ENCODE measurements at places on chromosomes 16 and 17. TPM values are rescaled to one million over a fixed set of nuclear protein-coding genes. Genes with fewer than 3 reads are reported as not detected.
A peak's percentile ranks its signal among the peaks of the same experiment; 100 is the strongest.

Gene SPATA32
- not detected for total RNA-seq

Gene EFCAB5
- 0.29 TPM for total RNA-seq

Gene RHBDF1
- 17.5 TPM for total RNA-seq

DNA sequence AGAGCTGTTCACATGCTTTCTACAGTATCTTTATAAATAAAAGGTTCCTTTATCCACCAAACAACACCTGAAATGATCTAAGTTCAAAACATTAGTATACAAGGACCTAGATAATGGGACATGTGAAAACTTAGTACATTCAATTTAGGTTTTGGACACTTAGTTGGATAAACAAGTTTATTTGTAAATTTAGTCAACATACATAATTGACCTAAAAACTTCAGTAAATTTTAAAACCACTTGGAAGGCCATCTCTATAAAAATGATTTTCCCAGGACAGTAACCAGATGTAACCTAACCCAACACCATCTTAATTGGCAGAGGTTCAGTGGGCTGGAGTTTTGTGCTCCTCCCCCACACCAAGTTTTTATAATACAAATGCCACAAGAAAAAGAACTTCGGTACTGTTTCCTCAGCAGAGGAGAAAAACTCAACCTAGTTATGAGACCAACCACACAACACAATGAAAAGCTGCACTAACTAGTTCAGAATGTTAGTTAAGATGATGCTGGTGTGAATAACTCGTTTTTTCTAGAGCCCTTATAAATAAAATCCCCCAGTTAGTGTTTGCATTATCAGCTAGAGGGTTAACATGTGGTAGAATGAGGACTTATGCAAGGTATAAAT, 7.2 kb upstream of the UNK start:
- no peak for DNase-seq

Gene ITGAD
- total RNA-seq, result not detected

Gene CCL17
- total RNA-seq, result not detected

DNA sequence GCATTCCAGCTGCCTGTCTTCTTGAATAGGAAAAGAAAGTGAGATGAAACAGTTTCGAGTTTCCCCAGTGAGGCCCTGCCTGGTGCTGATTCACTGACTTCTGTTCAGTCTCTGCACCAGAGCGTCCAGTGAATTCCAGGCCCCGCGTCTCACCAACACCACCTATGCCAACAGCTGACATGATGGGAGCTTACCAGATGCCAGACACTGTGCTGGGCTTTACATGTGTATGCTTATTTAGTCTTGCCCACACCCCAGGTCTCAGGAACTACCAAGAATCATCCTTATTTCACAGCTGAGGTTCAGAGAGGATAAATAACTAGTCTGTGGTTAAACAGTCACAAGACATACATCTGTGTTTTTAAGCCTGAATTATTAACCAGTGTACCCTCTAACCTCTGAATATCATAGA, 29.1 kb upstream of the IRX6 start:
- peak; percentile 63 for DNase-seq

DNA sequence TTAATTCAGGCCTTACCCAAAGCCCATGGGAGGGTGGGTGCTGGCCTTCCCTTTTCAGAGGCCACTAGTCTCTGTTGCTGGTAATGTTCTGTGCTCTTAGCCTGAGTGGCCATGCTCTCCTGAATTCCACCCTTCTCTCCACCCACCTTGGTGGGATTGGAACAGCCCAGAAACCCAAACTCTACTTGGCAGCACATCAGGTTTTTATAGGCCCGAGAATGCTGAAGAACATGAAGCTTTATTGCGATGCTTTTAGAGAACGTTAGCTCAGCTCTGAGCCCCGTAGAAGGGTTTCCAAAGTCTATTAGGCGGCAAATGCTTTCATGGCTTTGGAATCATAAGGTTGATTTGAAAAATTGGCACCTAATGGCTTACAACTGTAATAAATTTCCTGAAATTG, 209.3 kb downstream of the MSI2 start:
- no peak for DNase-seq

- DNase-seq, result no peak
Measured at GRCh38 chr17:16662936-16663335, 9.3 kb upstream of the ZNF624 start.

- no peak for DNase-seq
Measured at GRCh38 chr17:28907709-28908475, 5.0 kb upstream of the DHRS13 start.

DNA sequence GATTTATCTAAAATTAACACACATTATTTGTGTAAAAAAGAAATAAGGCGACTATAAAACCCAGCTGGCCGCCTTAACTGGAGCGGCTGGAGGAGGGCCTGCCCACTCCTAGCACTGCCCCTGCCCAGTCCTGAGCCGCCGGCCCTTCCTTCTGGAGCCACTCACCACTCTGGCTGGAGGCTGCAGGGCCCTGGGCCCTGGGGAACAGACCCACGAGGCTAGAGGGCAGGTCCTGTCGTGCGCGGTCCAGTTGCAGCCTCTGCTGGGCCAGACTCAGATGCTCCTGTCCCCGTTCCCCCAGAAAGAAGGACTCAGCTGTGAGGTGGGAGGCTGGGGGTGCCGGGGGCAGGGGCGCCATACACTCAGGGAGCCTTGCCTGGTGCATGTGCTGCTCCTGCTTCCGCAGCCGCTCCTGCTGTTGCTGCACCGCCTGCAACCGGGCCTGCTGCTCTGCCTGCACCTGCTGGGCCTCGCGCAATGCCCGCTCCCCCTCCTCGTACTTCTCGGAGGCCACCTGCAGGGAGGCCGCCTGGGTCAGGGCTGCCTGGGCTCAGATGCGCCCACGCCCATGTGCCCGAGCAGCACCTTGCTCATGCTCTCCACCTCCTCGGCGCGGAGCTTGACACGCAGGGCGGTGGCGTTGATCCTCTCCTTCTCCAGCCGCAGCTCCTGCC, 9.0 kb upstream of the MRPL38 start:
- no peak for DNase-seq

Gene PITPNC1
- 11.3 TPM for total RNA-seq

DNA sequence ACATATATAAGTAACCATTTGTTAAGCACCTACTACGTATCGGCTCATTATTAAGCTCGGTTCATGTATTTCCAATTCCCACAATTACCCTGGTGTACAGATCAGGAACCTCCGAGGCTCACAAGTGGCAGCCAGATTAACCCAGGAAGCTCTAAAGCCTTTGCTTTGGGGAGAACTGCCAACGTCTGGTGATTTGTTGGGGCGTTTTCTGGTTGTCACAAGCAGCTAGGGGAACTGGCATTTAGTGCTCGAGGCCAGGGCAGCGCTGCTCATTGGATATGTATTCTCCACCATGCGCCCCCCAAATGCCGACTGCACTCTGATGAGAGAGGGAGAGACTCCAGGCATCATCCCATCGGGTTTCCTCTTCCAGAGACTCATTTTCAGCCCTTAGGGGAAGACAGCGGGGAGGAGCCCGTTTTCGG, 541 bp downstream of the ZNF18 start:
- DNase-seq, result no peak

- DNase-seq, result no peak
Measured at GRCh38 chr17:31391496-31391949, at the start of gene RAB11FIP4. Gene RAB11FIP4, plus strand, starts transcription at chr17:31391675. Its CDS starts 178 bp downstream, at chr17:31391853.

GRCh38 chr16:67000384-67001351, 12.3 kb downstream of the CES4A start:
- DNase-seq, result no peak

GRCh38 chr16:28219282-28219681, 7.5 kb upstream of the XPO6 start:
- no peak for DNase-seq

DNA sequence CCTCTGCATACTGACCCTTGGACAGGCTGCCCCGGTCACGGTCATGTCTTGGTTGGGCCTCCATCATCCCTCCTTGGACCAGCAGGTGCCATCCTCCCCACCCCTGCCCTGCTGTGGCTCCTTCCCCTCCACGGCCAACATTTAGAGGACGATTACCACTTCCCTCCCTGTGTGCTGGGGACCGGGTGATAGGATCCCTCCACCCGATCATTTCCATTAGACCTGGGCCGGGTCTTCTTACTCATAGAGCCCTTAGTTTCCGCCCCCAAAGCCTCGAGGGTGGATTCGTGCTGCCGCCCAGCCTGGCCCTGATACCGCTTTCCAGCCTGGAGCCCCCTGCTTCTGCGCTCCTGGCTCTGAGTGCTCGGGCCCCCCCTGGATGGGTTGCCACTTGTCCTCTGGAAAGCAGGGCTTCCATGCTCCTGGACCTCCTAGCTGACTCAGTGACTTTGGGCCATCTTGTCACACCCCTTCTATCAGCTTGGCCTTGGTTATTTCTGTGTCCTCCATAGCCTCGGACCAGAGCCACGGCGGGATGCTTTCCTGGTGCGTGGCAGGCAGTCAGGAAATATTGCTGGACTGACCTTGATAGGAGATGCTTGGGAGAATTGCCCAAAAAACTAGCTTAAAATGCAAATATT, 171.4 kb downstream of the SEC14L1 start:
- no peak for DNase-seq

Gene QPRT
- 148 TPM for total RNA-seq

DNA sequence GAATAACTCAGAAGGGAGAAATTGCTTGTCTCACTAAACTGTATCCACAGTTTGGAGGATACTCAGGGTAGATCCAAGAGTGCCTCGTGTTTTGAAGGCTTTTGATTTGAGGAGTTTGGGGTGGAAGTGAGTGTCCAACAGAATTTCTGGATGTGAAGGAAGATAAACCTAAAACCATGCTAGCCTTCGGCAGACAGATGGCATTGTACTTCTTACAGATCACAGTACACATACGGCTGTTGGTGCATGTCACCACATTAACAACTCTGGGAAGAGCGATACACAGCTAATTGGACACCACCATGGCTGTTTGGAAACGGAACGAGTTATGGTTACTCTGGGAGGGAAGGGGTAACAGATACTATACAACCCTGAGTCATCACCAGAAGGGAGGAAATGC, 420.4 kb downstream of the GRIN2A start:
- no peak for DNase-seq

GRCh38 chr17:39166437-39167335, 725 bp upstream of the ARL5C start:
- no peak for DNase-seq

GRCh38 chr16:19837984-19838707, 46.5 kb downstream of the GPRC5B start:
- DNase-seq, result no peak

- no peak for DNase-seq
Measured at GRCh38 chr17:28950752-28951427, 428 bp downstream of the PHF12 start.

- DNase-seq, result no peak
Measured at GRCh38 chr17:77474292-77474988, 333.7 kb downstream of the SEC14L1 start.

GRCh38 chr16:21159281-21159951, 942 bp downstream of the LDAF1 start:
- no peak for DNase-seq

GRCh38 chr16:6616746-6617145, 715.9 kb upstream of the RBFOX1 start:
- no peak for DNase-seq

- DNase-seq, result no peak
Measured at GRCh38 chr17:1036171-1036844, 39.4 kb downstream of the TIMM22 start.

DNA sequence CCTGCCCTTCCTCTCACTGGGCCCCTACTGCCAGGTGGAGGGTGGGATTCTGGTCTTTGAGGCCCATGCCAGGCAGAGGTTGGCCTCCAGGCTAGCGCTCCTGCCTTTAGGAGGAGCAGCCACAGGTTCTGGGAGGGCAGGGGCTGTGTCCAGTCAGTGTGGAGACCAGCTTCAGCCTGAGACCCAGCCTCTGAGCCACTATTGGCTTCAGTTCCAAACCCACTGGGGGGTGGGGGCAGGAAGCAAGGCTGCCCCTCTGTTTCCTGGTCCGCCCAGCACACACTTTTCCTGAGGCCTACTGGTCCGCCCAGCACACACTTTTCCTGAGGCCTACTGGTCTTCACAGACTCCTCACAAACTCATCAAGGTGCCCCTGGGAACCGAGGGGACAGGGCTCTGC, 16.4 kb downstream of the SLC5A10 start:
- no peak for DNase-seq

DNA sequence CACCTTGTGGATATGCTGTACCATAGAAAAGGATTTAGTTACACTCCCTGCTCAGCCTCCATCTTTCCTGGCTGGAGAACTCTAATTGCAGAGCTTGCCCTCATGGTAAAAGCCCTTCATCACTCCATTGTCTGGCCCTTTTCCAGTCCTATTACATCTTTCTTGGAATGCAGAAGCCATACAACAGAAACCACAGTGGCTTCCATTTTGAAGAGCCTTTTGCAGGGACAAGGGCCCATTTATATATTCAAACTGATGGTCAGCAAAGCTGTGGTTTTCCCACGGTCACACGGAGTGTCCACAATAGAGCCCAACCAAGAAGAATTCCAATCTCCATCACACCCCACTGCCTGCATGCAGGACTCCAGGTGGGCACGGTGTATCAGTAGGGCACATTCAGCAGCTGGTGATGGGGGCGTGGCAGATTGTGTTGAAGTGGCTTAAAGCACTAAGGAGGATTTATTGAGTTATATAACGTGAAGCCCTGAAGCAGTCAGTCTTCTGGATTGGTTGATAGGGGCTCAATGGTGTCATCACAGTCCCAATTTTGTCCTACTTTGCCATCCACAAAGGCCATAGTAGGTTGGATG, 20.3 kb downstream of the COPRS start:
- DNase-seq, result no peak

GRCh38 chr16:51181503-51181811, 30.4 kb upstream of the SALL1 start:
- no peak for DNase-seq

DNA sequence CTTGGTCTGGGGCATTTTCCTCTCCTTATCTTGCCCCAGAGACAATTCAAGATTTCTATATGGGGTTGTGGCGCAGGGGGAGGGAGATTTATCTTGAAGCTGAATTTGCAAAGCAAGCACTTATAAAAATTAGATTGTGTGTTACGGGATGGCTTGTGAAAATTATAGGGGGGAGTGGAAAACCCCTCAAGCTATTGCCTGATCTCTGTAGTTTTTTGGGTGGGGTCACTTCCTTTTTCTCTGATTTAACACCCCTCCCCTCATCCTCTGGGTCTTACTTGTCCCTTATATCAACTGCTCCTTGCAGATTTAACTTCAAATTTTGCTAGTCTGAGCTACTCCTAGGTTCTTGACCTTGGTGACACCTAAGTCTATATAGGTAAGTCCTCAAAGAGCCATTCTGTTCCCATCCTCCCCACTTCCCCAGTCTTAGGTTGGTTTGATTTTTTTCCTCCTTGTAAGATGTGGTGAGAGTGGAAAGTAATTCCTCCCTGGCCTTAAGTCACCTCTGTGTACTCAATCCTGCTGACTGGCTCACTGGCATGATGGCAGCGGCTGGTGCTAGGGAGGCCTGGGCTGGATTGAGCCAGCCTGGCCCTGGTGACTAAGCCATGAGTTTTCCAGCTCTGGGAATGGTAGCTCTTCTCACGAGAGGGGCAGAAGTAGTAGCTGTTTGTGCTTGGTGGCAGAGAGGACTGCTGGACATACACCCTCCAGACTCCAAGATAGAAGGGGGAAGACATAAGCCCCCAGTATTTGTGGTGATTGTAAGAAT, 2.3 kb downstream of the ARL4D start:
- DNase-seq, result peak; percentile 71

Gene CARD14
- total RNA-seq, result 0.36 TPM

DNA sequence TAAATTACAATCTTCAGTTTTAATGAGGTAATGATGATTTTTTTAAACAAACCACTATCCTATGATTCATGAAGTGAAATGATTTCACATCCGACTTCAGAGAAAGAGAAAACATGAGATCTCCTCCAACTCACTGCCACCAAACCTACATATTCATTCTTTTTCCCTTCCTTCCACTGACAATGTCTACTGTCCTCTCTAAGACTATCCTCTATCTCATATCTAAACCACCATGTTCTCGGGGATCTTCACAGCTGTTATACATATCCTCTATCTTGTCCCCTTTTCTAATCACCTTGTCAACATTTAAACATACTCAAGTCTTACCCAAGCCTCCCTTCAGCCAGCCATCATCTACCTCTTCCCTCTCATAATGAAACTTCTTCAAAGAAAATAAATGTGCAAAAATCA, 53.5 kb downstream of the SMURF2 start:
- DNase-seq, result no peak
